ENCODE measurements at places on chromosomes 1 and 21.

DNA sequence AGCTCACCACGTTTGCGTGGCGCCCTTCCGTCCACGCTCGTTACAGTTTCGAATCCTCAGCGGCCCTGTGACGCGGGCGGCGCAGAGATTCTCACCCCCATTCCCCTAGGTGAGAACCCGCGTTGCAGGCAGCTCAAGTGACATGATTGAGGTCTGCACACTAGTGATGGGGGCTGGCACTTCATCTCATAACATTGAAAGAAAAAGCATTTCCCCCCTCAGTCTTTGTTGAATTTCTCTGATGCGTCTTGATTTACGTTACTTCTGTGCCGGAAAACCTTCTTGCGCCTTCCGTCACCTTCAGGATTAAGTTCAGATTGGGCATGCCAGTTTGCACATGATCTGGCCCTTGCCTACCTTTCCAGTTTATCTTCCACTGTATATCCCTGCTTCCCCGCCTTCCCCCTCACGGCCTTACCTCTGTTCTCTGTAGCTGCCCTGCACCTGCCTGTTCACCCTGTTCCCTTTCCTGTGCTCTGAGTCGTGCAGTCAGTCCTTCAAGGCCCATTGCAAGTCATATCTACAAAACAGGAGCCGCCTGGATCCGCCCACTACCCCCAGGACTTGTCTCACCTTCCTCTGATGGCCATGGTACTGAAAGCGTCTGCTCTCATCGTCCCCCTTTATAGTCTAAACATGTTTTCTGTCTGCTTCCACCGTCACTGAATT, 1.1 kb downstream of the CTPS1 start:
- peak; percentile 34 for DNase-seq

DNA sequence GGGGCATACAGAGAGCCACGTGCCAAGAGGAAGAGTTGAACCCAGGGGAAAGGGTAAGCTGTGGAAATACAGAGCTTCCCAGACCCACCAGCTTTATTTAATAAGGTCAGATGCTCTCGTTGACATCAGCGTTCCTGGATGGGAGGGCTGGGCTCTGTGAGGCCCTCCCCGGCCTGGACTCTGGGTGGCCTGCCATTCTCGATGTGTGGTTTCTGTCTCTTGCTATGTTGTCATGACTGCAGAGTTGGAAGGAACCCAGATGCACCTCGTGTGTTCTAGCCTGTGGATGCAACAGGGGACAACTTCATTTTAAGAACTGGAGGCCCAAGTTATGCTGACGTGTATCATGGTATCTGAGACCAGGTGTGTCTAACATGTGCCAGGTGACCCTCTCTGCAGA, 101.7 kb downstream of the PCBP3 start:
- no peak for DNase-seq

DNA sequence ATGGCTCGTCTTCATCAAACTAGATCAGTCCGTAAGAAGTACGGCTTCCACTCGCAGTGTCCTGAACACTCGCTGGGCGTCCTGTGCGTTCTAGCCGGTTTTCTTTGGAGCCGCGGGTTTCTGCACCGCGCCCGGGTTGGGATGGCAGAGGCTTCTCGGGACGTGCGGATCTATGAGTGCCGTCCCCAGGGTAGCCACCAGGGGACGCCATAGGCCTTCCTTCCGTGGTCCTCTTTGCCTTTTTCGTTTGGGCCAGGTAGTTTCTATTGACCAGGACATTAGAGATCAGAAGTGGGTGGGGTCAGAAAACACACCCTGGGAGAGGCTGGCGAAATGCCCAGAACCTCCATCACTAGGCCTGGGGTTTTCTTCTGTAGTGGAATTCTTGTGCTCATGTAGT, 273.8 kb downstream of the FAM72C start:
- DNase-seq, result no peak

- no peak for DNase-seq
Observed at GRCh38 chr1:150808846-150809245, 786 bp upstream of the CTSK start.

DNA sequence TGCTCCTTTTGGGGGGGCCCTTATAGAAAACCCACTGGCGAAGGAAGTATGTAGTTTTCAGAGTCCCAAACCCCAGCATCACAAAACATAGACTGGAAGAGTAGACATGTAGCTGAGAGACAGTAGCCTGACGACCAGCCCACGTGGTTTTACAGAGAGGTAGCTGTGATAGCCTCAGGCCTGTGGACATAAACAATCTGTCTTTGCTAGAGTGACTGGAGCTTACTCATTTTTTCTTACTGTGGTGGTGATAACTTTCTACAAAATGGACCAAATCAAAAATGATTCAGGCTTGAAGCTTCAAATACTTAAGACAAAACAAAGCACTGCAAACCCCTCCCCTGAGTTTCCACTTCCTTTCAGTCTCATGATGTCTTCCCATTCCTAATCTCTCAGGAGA, 497.0 kb downstream of the RWDD3 start:
- no peak for DNase-seq

DNA sequence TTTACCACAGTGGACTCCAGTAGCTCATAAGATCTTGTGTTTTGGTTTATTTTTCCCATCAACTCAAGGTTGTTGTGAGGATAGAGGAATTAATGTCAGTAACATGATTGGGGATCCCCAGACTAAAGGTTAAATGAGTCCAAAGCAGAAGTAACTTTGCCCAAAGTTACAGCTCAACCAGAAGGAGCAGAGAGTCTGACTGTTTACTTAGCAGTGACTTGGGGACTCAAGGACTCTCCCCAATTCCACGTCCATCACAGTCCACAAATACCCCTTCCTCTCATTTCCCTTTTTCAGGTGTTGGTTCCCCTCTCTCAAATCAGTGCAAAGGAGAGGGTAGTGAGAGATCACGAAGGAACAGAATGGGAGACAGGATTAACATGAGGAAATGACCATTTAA, 4.0 kb upstream of the ETV3 start:
- no peak for DNase-seq

GRCh38 chr1:187942986-187943385, 1114.2 kb downstream of the PLA2G4A start:
- DNase-seq, result no peak

- no peak for DNase-seq
Observed at GRCh38 chr1:234854645-234855039, 244.7 kb upstream of the IRF2BP2 start.

DNA sequence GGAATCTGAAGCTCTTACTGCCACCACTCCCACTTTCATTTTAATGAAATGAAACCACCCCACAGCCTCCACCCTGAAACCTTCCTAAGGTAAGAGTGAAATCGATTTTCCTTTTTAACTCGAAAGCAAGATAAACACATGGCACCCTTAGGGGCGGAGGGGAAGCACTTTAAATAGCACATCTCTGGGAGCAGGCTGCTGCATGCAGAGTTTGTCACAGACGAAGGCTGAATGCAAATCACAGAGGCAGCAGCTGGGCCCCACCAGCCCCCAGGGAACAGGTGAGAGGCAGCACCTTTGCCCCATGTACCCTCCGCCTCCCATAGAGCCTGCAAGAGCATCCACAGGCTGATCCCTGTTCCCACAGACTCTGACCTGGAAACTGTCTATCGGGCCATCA, 60.0 kb upstream of the GRIK3 start:
- DNase-seq, result no peak

- DNase-seq, result no peak
Observed at GRCh38 chr1:94416901-94417727, 1.1 kb upstream of the ABCD3 start.

DNA sequence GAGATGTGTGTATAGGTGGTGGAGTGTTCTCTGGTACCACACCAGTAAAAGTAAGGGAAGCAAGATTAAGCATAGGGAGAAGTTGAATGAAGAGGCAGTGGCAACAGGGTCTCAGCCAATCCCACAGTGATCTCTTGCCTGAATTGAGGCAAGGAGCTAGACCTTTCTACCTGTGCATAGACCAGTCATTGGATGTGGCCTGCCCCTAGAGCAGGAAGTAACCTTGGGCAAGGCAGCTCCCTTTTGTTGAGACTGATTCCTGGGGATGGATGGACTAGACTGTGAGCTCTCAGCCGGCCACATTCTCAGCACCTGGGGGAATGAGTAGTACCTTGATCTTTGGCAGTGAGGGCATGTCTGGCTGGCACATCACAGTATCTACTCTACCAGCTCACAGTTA, 6.4 kb downstream of the USP16 start:
- no peak for DNase-seq

- no peak for DNase-seq
Observed at GRCh38 chr1:18549906-18550305, 69.2 kb downstream of the KLHDC7A start.

DNA sequence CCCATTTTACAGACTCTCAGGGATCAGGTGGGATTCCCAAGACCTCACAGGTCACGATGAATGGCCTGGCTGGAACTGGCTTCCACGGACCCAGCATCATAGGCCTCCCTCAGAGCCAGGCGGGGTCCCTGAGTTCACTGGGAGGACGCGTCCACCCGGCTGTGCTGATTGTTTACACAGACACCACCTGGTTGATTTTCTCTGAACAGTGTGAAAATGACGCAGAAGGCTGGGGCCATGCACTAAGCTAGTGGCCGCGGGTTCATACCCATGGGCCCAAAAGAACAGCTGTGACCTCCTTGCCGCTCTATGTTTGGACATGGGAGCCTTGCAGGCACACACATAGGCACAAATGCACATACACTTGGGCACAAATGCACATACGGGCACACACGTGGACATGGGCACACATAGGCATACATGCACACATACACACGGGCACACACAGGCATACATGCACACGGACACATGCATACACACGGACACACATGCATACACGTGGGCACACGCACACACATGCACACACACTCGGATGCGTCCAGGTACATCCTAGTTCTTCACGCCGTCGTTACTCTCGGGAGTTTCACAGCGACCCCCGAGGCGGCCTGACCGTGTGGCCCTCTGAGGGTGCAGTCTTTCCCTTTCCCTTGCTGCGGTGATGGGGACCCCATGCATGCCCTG, 23.2 kb downstream of the CSTB start:
- no peak for DNase-seq

GRCh38 chr1:151661751-151662150, 49.9 kb downstream of the SNX27 start:
- no peak for DNase-seq

- peak; percentile 69 for DNase-seq
Observed at GRCh38 chr1:207414606-207415108, 39.5 kb upstream of the CR2 start.

DNA sequence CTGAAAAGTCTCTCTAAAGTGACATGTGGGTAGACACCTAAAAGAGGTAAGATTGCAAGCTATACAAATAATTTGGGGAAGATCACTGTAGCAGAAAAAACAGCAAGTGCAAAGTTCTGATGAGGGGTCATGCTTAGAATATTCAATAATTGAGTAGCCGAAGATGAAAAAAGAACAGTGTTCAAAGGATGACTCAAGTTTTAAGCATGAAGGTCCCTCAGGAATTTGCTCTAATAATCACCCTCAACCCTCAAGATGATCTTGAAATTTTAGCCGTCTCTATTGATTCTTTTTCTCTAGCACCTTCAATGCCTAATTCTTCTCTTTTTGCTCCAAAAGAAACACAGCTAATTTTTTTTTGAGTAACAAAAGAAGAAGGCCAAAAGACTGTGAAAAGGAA, 190.6 kb upstream of the ZNHIT6 start:
- DNase-seq, result no peak

- no peak for DNase-seq
Observed at GRCh38 chr1:190881064-190881463, 403.4 kb upstream of the BRINP3 start.

- DNase-seq, result no peak
Observed at GRCh38 chr1:41739061-41739955, 179.4 kb downstream of the HIVEP3 start.

GRCh38 chr1:158809862-158810261, 21.3 kb upstream of the MNDA start:
- no peak for DNase-seq

- DNase-seq, result no peak
Observed at GRCh38 chr21:39103689-39104088, 79.6 kb downstream of the PSMG1 start.

- no peak for DNase-seq
Observed at GRCh38 chr1:25033828-25034705, 104.0 kb upstream of the RUNX3 start.

GRCh38 chr1:40734882-40735628, 43.6 kb downstream of the NFYC start:
- DNase-seq, result no peak

GRCh38 chr1:40438391-40439015, 11.8 kb upstream of the ZFP69B start:
- no peak for DNase-seq

DNA sequence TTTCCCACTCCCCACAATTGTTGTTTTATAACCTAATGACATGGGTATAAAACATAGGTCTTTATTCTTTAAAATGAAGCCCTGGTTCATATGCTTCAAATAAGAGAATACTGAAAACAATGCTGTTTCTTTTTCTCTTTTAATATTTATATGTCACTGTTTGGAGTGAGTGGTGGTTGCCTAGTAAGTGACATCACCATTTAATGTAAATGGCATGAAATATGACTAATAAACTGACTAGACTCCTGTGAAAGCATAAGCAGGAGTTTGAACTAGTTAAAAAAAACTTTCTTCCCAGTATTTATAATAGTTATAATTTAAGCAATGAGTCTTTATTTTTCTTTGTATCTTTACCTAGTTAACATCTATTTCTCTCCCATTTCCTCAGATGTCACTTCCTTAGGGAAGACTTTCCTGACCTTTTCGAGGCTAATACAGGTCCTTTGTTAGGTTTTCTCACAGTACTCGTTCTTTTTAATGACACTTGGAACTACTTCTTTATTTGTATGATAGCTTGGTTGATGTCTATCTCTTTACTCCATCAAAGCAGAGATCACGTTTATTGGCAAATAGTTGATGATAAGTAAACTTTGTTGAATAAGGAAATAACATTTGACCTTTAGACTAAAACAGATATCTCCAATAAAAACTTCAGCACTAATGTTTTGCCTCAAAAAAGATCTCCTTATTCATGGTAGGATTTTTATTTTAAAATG, 105.4 kb upstream of the PDC start:
- no peak for DNase-seq

- no peak for DNase-seq
Observed at GRCh38 chr1:7827126-7827955, 25.5 kb downstream of the UTS2 start.

GRCh38 chr1:65229754-65230339, 79.5 kb upstream of the DNAJC6 start:
- no peak for DNase-seq

GRCh38 chr1:192866241-192866868, 57.5 kb downstream of the RGS2 start:
- DNase-seq, result no peak

DNA sequence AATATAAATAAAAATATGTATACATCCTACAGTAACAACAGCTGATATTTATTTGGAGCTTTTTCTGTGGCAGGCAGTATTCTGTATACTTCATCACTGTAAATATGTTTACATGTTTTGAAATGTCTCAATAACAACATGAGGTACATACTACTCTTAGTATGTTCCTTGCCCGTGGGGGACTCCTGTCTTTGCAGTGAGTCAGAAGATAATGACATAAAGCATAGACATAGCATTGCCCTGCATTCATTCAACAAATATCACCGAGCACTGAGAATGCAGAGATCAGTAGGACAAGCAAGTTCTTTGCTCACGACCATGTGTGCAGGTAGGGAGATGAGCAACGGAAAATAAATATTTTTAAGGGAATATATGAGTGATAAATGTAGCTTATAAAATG, 246.5 kb downstream of the LTN1 start:
- no peak for DNase-seq

GRCh38 chr1:8343464-8344001, 25.6 kb downstream of the SLC45A1 start:
- DNase-seq, result no peak
